ENCODE measurements at places on chromosomes 7 and 10.
A peak's percentile ranks its signal among the peaks of the same experiment; 100 is the strongest.

- DNase-seq, result no peak
Measured at GRCh38 chr10:96910488-96911395, 78.6 kb downstream of the LCOR start.

GRCh38 chr7:140981951-140982350, 32.8 kb downstream of the MRPS33 start:
- no peak for DNase-seq

- peak; percentile 68 for DNase-seq
Measured at GRCh38 chr7:137903382-137904169, 56.8 kb upstream of the DGKI start.

DNA sequence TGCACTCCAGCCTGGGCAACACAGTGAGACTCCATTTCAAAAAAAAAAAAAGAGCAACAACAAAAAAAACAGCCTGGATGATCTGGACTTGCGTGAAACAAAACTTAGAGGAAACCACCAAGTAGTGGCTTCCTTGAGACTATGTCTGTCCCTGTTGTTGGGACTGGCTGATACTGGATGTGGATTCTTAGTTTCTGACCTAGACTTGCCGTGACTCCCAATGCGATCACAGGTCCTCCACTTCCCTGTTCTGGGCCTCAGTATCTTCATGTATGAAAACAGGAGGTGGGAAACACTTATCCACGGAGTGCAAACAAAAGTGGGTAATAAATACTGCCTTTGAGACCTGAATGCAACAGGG, 125.7 kb downstream of the PRPF18 start:
- no peak for DNase-seq

GRCh38 chr7:107564553-107565298, 955 bp downstream of the DUS4L start:
- DNase-seq, result no peak

GRCh38 chr10:101670635-101671034, 24.3 kb downstream of the FBXW4 start:
- no peak for DNase-seq

GRCh38 chr7:13989126-13989948, at the start of gene ETV1:
Gene ETV1 (minus strand): TSS chr7:13989666. CDS start chr7:13989052, 614 bp downstream.
- no peak for DNase-seq

DNA sequence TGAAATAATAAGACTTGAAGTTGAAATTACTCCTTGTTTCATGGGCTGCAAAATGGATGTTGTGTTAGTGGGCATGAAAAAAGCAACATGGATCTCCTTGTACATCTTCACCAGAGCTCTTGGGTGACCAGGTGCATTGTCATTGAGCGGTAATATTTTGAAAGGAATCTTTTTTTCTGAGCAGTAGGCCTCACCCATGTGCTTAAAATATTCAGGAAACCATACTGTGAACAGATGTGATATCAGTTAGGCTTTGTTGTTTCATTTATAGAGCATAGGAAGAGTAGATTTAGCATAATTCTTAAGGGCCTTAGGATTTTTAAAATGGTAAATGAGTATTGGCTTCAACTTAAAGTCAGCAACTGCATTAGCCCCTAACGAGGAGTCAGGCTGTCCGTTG, 15.3 kb downstream of the STAG3 start:
- no peak for DNase-seq

GRCh38 chr7:16711730-16712129, 41.8 kb upstream of the TSPAN13 start:
- no peak for DNase-seq

GRCh38 chr10:17781856-17782255, 27.3 kb upstream of the MRC1 start:
- no peak for DNase-seq

GRCh38 chr7:46606761-46607160, 685.7 kb upstream of the IGFBP3 start:
- no peak for DNase-seq

DNA sequence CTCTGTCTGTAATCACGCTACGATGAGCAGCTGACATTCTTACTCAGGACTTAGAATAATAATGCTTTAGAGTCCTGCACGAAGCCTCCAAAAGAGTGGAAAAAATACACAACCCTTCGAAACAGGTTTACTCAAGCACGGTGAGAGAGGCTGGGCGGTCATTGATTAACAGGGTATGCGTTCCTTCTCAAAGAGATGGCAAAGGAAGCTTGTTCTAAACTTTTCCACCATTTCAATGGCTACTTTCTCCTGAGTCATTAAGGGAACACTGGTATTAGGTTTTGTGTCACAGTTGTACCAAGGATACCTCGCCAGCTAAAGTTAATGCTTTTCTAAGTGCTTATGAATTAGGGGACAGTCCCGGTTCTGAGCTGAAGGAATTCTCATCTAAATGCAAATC, 141.9 kb upstream of the RHEB start:
- no peak for DNase-seq

DNA sequence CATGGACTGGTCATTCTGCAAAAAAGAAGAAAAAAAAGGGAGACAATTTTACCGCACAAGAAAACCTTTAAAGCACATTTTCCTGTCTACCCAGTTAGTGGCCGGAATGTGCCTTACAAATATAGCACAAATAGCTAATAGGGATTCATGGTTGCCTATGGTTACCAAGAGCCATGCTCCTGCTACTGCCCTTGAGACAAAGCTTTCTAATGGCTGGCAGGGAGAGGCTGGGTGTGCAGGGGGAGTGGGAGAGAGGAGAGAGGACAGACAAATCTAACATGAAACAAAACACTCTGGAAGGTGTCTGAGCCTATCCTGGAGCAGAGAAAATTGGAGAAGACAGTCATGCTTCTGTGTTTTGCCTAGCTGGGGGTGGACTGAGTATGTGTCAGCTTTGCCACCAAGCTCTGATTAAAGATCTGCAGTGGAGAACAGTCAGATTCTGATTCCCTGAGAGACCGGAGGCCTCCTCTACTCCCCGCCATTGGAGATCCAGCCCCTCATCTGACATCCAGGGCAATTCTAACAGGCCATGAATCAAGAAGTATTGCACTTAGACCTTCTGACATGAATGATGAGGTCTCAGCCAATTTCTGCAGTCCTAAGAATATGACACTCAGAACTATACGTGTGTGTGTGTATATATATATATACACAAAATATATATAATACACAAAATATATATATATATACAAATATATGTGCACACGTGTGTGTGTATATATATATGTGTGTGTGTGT, 80.2 kb downstream of the PRTFDC1 start:
- no peak for DNase-seq

DNA sequence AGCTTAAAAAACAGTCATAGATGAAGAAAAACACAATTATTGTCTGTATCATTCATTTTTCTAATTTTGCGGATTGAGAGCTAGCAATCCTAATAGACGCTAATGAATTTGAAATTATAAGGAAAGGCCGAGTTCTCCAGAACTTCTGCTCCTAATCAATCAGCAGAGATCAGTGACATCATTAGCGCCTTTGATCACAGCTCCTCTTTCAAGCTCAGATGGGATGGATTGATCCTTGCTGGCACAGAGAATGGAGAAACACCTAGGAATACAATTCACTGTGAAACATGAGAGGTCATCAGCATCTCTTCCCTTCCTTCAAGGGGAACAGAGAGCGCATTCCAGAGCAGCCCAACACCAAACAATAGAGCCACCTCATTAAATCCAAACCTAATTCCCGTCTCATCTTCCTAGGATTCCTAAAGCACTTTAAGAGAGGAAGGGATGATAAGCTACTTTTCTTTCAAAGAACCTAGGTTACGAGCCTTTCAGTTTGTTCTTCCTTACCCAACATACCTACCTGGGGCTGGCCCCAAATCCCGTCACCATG, 24.4 kb downstream of the GLI3 start:
- DNase-seq, result no peak

DNA sequence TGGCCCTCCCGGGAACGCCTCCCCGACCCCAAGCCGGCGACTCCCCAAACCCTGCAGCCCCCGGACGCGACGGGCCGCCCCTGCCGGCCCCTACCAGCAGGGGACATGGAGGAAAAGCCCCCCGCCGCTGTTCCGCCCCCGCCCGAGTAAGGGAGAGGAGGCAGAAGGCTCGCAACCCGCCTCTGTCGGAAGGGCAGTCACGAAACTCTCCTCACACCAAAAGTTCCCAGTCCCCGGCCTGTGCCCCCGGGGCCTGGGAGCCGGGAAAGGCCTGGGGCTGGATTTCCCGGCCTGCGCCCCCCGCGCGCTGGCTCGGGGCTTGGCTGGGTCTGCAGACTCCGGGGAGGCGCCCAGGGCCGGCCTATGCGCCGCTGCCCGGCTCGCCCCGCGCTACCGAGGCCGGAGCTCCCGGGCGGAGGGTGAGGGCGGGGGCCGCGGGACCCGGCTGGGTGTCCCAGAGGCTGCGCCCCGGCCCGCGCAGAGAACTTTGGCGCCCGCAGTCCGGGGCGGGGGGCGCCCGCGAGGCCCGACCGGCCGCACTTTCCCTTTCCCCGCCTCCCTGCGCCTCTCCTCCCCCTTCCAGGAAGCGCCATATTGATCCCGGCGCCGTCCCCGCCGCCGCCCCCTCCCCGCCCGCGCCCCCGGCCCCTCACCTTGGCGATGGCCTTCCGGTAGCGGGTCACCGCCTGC, 728 bp downstream of the PARD3 start:
- DNase-seq, result no peak

- no peak for DNase-seq
Measured at GRCh38 chr7:29122081-29122480, 24.3 kb downstream of the CPVL start.

GRCh38 chr10:113754768-113755167, 3.3 kb downstream of the PLEKHS1 start:
- no peak for DNase-seq

- DNase-seq, result peak; percentile 45
Measured at GRCh38 chr10:63157845-63158624, 24.9 kb downstream of the NRBF2 start.

GRCh38 chr7:4195660-4196059, 486.4 kb upstream of the FOXK1 start:
- no peak for DNase-seq

GRCh38 chr10:58515291-58515941, 2.7 kb downstream of the BICC1 start:
- DNase-seq, result no peak

All from CD4-positive, alpha-beta T cell treated with Interleukin-15 for 1 hour (primary cell).